Psoas muscle (tissue), 8 donors: ENCODE measurements at places on chromosomes 12 and 14. TPM values are rescaled to one million over a fixed set of nuclear protein-coding genes. Genes with fewer than 3 reads are reported as not detected.

Gene IL22
- not detected for total RNA-seq

Gene MYH7
- 15,830 TPM for total RNA-seq

Gene WDHD1
- 0.86 TPM for total RNA-seq

Gene CCDC177
- not detected for total RNA-seq
